ENCODE measurements at places on chromosomes 13 and 19.
A peak's percentile ranks its signal among the peaks of the same experiment; 100 is the strongest.

DNA sequence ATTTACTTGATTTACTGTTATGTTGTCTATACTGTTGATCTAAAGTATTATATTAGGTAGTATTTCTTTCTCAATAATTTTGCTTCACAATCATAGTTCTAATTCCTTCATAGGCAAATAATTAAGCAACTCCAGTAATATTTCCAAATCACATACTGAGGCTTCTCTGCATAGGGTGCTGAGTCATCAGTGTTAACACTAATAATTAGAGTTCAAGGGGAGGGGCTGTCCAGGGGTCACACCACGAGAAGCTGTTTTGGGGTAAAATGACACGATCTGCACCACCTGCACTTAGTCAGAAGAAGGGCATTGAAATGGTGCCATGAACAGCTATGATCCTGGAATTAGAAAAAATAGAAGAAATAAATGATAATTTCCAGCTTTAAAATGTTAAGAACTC lies 1230.9 kb upstream of the SLC10A2 start:
- no peak for DNase-seq

DNA sequence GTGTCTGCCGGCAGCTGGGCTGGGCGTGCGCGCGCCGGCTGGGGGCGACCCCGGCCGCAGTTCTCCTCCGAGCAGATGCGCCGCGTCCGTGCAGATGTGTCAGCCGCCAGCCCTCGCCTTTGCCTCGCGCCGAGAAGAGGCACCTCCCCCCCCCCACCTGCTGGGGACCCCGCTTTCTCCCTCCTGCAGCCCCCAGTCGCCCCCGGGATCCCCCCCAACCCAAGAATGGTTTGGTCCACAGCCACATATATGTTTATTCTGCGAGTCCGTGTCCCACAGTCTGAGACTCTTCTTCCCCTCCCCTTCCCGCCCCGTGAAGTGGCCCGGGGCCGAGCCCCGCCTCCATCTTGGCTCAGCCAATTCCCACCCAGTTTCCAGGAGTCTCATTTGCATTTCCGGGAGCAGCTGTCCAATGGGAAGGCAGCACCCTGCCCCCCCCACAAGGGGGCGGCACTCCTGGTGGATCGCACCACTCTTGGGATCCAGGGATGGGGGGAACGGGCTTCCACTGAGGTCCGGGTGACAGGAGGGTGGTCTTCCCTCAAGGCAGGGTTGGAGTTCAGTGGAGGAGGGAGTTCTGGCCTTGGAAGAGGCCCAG lies 8.6 kb downstream of the ISOC2 start:
- DNase-seq, result peak; percentile 91

DNA sequence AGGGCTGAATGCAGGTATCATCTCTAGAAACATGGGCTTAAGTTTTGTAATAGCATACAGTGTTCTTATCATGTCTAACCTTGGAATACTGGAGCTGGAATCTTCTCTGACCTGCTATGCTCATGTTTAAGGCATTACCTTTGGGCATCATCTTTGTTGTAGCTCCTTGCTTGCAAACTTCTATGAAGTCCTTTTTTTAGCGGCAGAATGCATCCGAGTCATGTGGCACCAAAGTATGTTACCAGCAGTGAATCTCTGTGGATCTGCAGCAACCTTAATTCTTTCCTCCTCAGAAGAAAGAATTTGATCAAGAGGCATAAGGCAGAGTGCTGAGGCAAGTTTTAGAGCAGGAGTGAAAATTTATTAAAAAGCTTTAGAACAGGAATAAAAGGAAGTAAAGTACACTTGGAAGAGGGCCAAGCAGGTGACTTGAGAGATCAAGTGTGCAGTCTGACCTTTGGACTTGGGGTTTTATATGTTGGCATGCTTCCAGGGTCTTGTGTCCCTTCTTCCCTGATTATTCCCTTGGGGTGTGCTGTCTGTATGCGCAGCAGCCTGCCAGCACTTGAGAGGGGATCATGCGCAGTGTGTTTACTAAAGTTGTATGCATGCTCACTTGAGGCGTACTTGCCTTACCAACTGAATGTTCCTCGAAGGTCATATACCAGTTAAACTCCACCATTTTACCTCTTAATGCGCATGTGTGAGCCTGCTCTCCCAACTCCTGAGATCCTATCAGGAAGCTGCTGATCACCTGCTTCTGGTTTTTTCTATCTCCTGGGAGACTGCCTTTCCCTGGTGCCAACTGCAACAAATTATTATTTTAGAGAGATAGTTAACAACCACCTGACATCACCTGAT lies 115.5 kb downstream of the LACC1 start:
- DNase-seq, result no peak

DNA sequence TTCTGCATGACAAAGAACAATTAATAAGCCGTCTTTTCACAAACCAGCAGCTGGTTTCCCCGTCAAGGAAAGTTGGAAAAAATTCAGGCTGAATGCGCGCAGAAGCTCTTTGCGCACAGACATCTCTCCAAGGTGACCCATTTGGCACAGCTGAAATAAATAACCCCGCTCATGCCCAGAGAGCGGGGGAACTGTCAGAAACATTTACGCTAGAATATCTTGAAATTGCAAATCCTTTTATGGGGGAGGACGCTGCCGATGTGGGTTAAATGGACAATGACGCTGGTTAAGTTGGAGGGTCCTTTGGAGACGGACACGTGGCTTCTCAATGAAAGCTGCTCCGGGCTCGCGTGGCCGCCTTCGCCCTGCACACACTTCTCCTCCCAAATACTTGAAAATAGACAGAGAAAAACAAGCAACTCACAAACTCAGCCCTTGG lies 30.6 kb downstream of the GSX1 start:
- no peak for DNase-seq

GRCh38 chr13:99042521-99043250 lies 64.8 kb upstream of the DOCK9 start:
- no peak for DNase-seq

DNA sequence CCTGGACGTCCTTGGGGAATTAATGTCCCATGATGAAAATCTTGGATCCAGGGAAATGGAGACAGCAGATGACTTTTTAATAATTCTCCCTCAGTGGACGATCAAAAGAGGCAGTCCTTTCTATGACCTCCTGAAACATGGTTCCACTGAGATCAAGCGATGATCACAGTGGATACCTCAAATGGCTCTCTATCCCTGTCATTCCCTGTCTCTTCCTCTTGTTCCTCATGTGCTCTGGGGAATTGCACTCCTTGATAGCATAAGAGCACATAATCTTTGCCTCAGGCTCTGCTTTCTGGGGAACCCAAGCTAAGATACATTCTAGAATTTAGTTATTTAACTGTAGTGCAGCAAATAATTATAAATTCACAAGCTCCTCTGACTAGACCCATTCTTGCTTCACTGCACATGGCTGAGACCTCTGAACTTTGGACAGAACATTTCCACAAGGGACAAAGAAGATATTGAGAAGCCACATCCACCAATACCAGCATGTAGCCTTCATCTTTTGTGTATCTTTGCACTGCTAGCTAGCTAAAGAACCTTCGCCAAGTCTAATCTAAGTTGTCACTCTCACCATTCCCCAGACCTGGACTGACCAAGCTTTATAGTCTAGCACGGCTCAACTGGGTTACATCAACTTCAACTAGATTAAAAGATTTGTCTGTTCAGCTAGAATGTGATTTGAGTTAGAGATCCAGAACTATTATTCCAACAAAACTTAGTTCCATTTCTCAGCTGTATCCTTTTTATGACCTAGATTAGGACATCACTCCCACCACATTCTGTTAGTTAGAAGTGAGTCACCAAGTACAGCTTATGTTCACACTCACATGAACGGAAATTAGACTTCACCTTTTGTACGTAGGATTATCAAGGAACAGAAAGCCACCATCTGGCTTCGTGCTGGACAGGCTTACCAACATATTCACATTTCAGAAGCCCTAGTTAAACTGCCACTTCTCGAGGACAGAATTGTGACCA lies 142.7 kb downstream of the SUCLA2 start:
- no peak for DNase-seq

GRCh38 chr19:29482855-29483640 lies 42.7 kb upstream of the VSTM2B start:
- no peak for DNase-seq

DNA sequence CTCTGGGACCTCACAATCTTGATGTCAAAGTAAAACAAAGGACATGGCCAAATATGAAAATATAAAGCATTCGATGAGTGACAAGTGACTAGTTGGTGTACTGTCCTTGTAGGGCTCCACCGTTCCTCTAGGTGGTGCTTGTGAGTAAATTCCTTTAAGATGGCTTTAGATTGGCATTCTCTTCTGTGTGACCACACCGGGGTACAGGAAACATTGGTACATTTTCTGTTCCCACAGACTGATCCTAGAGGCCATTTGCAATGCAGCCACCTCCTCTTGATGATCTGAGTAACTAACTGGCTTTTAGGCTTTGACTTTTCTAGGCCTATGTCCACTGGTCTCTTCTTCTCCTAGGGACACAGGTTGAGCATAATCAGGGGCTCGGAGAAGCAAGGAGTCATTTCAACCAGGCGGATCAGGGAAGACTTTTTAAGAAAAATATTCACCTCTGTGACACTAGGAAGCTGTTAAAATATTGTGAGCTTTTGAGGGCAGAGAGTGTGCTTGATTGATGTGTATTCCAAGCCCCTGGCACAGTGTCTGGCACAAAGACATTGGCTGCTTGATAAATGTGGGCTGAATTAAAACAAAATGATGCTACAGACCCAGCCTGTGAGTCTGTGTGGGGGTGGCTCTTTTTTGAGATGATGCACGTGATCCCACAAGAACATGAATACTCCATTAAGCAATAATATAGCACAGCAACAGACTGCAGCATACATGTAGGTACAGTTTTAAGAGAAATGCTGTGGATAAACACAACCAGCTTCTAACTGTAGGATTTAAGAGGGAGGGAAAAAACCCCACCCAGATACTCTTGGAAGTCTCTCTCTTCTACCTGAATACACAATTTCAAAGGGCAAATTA lies 21.0 kb downstream of the EPSTI1 start:
- DNase-seq, result no peak

- no peak for DNase-seq
These were observed 2.2 kb downstream of the ABCC4 start for GRCh38 chr13:95298971-95299621.

DNA sequence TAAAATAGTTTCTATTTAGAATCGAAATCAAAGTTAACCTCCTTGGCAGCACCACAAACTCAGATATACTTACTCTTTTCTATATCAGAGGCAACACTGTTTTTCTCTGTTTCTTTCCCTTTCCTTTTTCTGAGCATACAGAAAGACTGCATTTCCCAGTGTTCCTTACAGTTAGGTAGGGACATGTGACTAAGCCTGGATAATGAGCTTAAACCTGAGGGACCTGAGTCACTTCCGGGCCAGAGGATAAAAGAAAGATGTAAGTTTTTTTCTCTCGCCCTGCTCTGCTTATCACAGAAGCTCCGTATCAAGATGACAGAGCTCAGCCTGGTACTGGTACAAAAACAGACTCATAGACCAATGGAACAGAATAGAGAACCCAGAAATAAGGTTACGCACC lies 531.9 kb downstream of the KLF12 start:
- DNase-seq, result no peak

- no peak for DNase-seq
These were observed 118.0 kb downstream of the SOX1 start for GRCh38 chr13:112184851-112185371.

DNA sequence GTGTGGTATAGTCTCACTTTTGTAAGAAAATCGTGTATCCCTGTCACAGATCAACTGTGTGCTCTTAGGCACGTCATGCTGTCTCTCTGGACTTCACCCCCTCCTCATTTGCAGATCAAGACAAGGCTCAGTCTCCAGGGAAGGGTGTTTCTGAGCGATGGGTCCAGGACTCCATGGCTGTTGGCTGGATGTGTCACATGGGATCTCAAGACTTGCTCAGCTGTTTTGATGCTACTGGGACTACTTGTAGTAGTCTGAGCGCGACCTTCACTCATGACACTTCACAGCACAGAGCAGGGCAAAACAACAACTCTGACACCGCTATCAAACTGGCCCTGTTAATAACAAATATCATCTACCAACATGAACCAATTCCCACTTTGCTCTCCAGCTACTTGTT lies 36.2 kb downstream of the SMAD9 start:
- no peak for DNase-seq

- no peak for DNase-seq
These were observed 511.9 kb upstream of the HTR2A start for GRCh38 chr13:47408546-47409319.

DNA sequence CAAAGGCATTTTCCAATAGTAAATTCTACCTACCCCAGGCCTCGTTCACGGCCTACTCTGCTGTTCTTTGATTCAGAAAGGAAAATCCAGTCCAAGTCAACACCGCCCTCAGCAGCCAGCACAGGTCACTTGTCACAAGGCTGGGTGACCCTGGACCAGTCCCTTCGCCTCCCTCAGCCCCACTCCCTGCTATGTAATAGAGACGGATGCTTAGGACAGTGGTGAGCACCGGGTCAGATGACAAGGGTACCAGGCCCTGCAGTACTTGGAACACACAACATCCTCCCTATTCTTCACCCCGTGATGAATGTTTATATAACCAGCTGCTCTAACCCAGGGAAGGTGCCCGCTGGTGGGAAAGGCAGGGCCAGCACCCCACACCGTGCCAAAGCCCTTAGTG lies 14.3 kb downstream of the LATS2 start:
- no peak for DNase-seq

- DNase-seq, result no peak
These were observed 130.6 kb downstream of the DLEU7 start for GRCh38 chr13:50712881-50713280.

DNA sequence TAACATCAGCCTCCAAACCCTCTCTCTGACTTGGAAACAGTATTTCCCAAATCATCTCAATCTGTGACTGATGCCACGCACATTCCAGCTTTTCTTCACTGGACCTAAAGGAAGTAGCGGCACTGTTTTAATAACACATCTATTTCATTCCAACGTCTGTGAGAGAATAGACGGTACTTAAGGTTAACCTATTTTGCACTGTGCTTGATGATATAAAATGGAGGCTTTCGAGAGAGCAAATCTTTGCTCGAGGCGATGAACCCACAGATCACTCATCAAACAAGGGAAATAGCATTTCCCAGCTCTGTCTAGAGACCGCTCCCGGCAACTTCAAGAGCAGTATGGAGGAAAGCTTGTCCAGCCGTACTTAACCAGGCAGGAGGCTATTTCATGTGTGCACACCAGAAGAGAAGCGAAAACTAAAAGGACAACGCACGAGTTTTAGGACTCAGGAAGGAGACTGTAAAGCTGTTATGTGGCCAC lies 2.9 kb downstream of the UBL3 start:
- no peak for DNase-seq

DNA sequence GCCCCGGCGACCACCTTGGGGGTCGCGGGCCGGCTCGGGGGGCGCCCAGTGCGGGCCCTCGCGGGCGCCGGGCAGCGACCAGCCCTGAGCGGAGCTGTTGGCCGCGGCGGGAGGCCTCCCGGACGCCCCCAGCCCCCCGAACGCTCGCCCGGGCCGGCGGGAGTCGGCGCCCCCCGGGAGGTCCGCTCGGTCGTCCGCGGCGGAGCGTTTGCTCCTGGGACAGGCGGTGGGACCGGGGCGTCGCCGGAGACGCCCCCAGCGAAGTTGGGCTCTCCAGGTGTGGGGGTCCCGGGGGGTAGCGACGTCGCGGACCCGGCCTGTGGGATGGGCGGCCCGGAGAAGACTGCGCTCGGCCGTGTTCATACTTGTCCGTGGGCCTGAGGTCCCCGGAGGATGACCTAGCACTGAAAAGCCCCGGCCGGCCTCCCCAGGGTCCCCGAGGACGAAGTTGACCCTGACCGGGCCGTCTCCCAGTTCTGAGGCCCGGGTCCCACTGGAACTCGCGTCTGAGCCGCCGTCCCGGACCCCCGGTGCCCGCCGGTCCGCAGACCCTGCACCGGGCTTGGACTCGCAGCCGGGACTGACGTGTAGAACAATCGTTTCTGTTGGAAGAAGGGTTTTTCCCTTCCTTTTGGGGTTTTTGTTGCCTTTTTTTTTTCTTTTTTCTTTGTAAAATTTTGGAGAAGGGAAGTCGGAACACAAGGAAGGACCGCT lies 729 bp downstream of the STK11 start:
- DNase-seq, result no peak

GRCh38 chr13:41468631-41469030 lies 11.3 kb downstream of the RGCC start:
- DNase-seq, result no peak
